Central memory CD4-positive, alpha-beta T cell (primary cell): ENCODE measurements at places on chromosomes 1 and 21.

DNA sequence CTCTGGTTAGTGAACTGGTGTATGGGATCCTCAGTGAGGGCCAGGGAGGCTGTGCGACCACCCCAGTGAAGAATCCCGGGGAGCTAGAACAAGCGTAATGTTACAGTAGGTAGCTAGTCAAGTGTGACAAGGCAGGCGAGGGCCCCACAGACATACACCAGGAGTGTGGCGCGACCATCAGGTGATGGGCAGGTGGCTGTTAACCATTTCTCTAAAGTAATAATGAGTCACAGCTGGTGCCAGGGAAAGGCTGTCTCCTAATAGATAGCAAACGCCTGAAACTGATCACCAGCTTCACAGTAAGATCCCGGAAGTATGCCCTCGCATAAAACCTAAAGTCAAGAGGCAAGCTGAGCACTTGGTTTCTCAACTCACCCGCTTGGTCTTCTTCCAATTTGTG, 40.5 kb upstream of the TARBP1 start:
- DNase-seq, result no peak

GRCh38 chr1:197884173-197884572, 18.3 kb upstream of the C1orf53 start:
- no peak for DNase-seq

GRCh38 chr1:6967431-6968111, 182.3 kb downstream of the CAMTA1 start:
- no peak for DNase-seq

DNA sequence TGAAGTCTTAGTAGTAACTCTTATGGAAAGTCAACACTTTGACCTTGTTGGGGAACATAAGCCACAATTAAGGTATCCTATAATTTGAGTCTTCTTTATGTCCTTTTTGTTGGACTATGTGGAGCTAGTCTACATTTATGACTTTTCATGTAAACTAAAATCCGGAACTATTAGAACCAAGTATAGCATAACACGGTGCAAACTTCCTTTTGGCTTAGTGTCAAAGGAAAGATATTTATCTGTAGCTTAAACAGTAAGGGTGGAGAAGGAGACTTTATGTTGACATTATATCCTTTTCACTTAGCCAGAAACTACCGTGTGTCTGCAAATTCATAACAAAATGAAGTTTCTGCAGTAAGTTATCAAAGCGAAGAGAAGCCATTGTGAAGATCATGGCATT, 7.3 kb downstream of the UAP1 start:
- no peak for DNase-seq

GRCh38 chr1:62905872-62906271, 121.9 kb downstream of the ATG4C start:
- no peak for DNase-seq

DNA sequence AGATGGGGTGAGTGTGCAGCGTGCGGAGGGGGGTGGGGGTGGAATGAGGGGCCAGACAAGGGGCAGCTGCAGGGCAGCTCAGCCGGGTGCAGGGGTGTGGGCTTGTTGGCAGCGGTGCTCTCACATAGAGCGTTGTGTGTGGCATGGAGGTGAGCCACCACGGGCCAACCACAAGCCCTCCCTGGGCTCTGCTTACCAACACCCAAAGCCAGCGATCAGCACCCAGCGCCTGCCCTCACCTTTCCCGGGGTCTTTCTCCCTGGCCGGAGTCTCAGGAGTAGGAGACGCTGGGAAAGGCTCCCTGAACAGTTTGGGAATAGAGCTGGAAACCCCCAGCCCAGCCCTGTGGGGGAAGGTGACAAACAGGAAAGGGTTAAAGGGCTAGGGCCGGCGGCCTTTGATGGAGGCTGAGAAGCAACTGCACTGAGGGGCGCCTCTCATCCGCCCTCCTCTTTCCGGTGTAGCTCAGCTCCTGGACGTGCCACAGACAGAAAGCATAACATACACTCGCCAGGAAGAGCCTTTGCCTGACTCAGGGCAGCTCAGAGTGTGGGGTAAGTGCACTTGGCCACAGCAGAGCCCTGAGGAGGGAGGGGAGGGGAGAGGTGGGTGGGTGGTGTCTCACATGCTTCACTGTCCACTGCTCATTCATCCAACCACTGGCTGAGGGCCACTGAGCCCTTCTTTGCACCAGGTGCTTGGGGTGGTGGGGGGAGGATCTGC, 577 bp downstream of the IKBKE start:
- peak; percentile 28 for DNase-seq

DNA sequence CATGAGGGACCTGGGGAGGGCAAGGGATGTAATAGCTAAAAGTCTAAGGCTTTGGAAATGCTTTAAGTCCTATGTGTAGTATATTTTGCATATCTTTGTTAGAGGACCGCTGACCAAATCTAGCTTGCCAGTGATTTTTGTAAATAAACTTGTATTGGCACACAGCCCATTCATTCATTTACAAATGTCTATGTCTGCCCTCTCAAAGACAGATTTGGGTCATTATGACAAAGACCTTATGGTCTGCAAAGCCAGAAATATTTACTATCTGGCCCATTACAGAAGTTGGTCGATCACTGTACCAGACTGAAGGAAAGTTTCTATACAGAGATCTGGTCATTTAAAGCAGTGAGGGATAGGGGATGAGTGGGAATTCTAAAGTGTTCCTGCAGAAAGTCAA, 120.1 kb upstream of the RAVER2 start:
- no peak for DNase-seq

DNA sequence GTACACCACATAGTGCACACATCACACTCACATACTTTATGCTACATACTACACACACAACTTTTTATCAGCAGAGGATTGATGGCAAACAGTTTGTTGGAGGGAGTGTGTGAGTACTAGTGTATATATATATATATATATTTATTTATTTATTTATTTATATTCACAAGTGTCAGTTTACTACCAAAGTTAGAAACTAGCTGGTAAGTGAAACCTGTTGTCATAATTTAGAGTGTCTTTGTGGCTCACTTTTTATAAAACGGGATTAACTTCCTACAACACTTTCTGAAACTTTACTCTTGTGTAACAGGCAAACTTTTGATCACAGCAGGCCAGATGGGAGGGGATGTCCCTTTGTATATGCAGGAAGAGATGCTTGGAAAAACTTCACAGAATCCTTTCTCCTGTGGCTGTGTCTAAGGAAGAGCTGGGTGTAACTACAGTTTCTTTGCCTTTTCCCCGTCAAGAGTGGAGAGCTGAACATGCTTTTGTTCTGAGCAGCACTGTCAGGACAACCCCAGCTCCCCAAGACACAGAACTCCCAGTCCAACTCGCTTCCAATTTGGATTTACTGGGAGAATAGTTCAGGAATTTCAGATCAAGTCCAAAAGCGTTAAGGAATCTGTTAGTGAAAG, 1.9 kb upstream of the SAMD13 start:
- no peak for DNase-seq

GRCh38 chr1:13667691-13668090, 32.3 kb upstream of the PRDM2 start:
- no peak for DNase-seq

- DNase-seq, result no peak
Measured at GRCh38 chr1:77742011-77742555, 17.6 kb downstream of the USP33 start.

GRCh38 chr1:22575532-22576149, 12.4 kb downstream of the EPHA8 start:
- DNase-seq, result no peak

- no peak for DNase-seq
Measured at GRCh38 chr21:43754948-43755781, 20.9 kb downstream of the CSTB start.

DNA sequence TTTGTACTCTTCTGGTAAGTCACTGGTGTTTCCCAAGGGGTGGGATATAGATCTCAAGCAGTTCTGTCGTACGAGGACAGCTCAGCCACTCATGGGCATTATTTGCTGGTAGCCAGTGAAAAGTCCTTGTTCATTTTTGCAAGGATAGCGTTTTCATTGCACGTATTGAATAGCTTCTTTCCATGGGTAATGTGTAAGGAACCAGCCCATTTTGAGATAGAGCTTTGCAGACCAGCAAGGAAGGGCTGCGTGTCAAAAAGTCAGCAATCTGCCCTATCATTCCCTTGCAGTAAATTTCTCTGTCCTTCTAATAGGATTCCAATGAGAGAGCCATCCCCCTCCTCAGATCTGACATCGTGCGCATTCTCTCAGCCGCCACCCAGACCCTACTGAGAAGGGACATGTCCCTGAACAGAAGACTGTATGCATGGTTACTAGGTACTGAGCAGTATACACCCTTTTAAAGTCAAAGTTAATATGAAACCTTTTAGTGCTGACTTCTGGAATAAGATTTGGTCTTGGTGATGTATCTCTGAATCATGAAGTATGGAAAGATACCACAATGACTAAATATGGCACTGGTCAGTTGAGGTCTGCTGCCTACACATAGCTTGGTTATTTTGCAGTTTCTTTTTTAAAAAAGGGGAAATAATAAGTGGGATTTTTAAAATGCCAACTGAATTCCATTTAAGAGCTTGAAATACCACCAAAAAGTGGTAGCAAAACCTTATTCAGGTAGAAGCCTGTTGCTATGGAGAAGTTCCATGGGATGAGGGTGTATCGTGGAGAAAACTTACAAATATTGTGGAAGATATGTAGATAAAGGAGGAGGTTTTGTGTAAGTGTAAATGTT, 55.3 kb downstream of the DOP1B start:
- DNase-seq, result no peak

- DNase-seq, result no peak
Measured at GRCh38 chr1:157993147-157993917, at the start of gene KIRREL1. Gene KIRREL1, plus strand, starts transcription at chr1:157993645. Its CDS starts 32 bp downstream, at chr1:157993677.

DNA sequence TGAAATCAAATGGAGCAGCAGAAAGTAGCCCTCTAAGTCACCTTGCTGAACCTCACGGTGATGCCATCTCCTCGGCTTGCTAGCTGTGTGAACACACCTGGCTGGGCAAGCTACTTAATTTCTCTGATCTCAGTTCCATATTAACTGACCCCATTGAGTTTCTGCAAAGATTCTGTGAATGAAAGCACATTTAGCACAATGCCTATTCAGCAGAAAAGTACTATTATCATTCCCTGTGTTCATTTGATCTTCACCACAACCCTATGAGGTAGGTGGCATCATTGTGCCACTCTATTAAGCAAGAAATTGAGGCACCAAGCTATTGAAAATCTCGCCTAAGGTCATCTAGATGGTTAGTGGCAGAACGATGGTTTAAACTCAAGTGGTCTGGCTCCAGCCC, 130.1 kb upstream of the HOOK1 start:
- no peak for DNase-seq

- DNase-seq, result no peak
Measured at GRCh38 chr1:76635784-76636183, 231.5 kb upstream of the ST6GALNAC5 start.

DNA sequence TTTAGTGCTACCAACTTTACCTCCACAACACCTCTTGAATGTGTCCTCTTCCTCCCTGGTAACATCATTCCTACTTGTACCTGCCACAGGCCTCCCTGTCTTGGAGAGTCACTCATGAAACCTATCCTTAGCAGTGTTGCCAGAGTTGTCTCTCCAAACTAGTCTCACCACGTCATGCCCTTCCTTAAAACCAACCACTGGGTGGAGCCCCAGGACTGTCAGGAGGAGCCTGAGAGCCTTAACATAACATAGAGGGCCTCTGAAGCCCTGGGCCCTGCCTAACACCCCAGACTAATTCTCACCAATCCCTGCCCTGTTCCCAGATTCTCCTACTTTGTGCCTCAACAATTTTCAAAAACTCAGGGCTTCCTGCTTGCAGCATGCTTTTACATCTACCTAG, 65.3 kb downstream of the ZNF697 start:
- no peak for DNase-seq

DNA sequence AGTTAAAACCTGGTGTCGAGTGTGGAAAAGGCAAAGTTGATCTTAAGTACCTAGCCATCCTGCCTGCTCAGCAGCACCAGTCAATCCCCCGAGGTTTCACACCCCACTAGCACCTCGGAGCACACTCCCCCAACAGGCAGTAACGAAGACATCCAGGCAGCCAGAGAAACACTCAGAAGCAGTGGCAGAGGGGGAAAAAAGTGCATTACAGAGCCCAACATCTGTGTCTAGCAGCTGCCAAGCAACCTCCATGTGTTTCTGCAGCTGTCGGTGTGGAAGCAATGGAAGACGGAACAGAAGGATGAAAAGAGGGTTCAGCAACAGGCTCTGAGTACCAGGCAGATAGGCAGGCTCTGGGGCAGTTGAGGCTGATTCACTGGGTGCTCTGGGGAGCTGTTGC, 73.4 kb upstream of the PROX1 start:
- DNase-seq, result no peak

DNA sequence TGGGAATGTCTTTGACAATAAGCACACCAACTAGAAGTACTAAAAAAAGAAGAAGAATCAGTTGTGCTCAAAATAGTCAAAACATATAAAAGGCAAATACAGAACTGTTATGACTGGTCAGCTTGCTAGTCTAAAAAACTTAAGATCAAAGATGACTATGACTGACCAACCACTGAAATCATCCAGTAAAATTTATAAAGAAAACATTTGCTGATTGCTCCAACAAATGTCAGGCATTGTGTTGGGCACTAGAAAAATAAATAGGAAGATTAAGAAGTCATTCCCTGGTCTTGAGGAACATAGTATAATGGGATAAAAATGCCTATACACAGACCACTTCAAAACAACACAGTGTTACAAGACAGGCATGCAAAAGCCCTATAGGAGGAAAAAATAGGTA, 9.3 kb upstream of the ANGPTL3 start:
- DNase-seq, result no peak

DNA sequence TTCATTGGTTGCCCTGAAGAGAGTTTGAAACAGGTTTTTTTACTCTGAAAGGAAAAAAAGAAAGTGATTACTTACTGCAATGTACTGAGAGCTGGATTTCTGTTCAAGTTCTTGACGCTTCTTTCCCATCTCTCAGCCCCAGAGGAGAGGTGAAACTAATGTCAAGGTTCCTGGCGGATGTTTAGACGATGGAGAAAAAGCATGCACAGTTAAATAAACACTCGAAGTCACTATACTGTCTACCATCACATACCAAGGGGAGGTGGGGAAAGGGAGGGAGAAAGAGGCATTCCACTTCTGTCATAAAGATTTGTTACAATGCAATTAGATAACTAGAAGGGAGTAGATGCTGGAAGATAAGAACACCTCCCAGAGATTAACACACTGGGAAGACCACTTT, 177.0 kb upstream of the TNR start:
- DNase-seq, result no peak

GRCh38 chr1:178659789-178660208, 65.2 kb upstream of the RALGPS2 start:
- no peak for DNase-seq
